ENCODE measurements at places on chromosomes 5 and 9. TPM values are rescaled to one million over a fixed set of nuclear protein-coding genes. Genes with fewer than 3 reads are reported as not detected.

CCL28 gene
- total RNA-seq, result 11.6 TPM

IGIP gene
- 10.4 TPM for total RNA-seq

OBP2B gene
- total RNA-seq, result not detected

CFAP90 gene
- total RNA-seq, result 0.21 TPM

PALM2AKAP2 gene
- total RNA-seq, result 1.2 TPM

FAM151B gene
- 0.69 TPM for total RNA-seq

PCDHB15 gene
- 1.7 TPM for total RNA-seq

BNIP1 gene
- total RNA-seq, result 5.3 TPM

C7 gene
- 7.8 TPM for total RNA-seq

ADGRD2 gene
- 0.36 TPM for total RNA-seq

HTR1A gene
- total RNA-seq, result not detected

UTP15 gene
- 37.1 TPM for total RNA-seq

SHROOM1 gene
- 1.5 TPM for total RNA-seq

SYK gene
- total RNA-seq, result 23.8 TPM

POLR3G gene
- total RNA-seq, result 0.96 TPM
